BJ (cell line): ENCODE measurements at places on chromosomes 3 and 15. TPM values are rescaled to one million over a fixed set of nuclear protein-coding genes. Genes with fewer than 3 reads are reported as not detected.

LRRC31 gene
- not detected in 2 replicates for polyA plus RNA-seq

DNA sequence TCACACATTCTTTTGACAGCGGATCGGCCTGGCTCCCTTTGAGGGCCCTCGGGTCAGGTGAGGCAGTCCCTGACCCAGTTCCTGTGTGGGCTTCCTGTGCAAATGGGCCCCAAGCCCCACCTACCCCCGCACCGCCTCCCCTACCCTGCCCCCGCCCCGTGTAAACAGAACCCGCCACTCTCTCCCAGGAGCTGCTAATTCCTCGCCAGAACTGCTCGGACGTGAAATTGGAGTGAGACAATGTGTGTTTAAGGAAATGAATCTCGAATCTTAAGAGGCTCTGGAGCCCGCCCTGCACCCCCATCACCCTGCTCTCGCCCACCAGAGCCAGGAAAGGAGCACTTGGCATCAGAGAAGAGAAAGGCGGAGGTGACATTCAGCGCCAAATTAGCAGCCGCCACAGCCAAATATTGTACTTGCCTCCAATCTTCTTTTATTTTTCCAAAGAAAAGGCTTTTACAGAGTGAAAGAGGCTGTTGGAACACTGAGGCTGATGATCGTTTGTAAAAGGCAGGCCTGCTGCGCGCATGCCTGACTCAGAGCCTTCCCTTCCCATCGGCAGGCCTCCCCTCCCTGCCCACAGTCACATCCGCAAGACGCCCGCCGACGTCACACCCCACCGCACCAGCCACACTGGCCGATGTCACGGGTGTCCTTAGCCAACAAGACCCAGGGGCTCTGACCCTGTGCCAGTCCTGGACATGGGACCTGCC, 53.1 kb downstream of the CACNA2D2 start:
- DNase-seq: no peak

CFAP91 gene
- polyA plus RNA-seq: 0.16 TPM in 1 of 2 replicates, not detected in the other

- DNase-seq: no peak
Observed at GRCh38 chr3:3504686-3505085, 294.5 kb upstream of the LRRN1 start.

DNA sequence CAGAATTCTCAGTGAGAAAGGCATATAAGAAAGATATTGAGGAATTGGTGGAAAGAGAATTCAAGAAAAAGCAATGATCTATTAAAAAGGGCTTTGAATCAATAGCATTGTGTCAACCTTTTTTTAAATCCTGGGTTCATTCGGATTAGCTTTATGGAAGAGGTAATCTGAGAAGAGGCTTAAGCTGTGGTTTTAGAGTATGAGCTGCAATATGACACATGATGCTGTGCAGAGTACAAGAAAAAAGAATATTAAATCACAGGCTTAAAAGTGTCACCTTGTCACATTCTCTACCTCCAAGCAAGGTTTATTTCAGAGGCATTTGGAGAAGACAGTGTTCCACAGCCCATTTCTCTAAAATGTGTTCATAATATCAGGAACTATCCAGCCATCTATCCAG, 128.9 kb downstream of the RTP4 start:
- no peak for DNase-seq

DNA sequence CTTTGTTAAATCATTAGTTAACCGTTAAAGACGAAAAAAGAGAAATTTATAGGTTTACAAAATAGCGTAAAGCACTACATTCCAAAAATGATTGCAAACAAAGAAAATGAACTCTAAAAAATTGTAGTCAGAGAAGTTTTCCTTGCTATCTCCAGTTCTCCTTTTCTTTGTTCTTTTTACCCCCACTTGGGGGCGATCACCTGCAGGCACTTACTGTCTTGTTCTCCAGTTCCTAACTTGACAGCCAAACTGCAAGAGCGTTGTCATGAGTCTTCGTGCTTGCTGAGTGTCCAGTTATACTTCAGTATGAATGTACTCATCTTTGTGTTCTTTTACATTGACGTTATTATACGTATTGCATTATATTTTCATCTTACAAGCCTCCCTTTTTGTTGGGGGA, 54.5 kb downstream of the CHD2 start:
- no peak for DNase-seq
